ENCODE measurements at places on chromosomes 2 and 18. TPM values are rescaled to one million over a fixed set of nuclear protein-coding genes. Genes with fewer than 3 reads are reported as not detected.

DNA sequence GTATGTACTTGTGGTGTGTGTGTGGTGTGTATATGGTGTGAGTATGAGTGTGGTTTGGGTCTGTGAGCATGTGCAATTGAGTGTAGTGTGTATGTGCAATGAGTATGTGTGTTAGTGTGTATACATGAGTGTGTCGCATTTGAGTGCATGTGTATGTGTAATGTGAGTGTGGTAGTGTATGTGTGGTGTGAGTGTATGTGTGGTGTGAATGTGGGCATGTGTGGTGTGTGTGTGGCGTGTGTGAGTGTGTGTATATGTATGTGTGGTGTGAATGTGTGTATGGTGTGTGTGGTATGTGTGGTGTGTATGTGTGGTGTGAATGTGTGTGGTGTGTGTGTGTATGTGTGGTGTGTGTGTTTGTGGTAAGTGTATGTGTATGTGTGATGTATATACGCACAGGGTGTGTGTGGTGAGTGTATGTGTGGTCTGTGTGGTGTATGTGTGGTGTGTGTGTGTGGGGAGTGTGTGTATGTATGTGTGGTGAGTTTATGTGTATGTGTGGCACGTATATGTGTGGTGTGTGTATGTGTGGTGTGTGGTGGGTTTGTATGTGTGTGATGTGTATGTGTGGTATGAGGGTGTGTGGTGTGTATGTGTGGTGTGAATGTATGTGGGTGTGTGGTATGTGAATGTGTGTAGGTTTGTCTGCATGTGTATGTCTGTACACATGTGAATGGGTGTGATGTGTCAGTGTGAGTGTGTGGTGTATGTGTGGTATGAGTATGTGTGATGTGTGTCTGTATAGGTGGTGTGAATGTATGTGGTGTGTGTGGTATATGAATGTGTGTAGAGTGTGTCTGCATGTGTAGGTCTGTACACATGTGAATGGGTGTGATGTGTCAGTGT is 123.4 kb downstream of the DOCK10 start:
- DNase-seq: no peak

CD8B2 gene
- total RNA-seq: 0.45 TPM

DNA sequence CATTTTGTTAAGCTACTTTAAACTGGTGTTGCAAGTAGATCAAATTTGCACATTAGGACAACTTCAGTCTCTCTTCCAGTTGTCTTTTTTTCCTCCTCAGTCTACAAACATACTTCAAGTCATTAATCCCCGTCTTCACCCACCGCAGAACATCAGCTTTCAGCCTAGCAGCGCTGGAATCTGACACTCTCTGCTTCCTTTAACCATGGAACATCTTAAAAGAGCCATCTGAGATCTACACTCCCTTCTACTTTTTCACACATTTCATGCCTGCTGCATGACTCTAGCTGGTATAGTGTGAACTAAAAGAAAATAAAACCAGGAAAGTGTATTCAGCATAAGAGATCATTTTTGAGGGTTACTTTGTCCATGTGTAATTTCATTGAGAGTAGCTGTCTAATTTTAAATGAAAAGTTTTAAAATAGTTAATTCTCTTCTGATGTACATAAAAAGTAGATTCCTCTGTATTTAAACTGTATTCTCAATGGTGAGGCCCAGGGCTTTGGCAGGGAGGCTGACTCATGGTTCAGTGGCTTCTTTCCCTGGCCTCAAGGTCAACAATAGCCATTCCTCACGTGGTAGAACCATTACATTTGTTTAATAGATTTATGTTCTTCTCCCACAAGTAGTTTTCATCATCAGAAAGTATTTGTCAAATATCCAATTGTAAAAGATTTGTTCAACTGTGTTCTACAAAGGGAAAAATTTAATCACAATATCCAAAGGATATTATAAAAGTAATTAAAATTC is 16.5 kb downstream of the SGPP2 start:
- no peak for DNase-seq

DNA sequence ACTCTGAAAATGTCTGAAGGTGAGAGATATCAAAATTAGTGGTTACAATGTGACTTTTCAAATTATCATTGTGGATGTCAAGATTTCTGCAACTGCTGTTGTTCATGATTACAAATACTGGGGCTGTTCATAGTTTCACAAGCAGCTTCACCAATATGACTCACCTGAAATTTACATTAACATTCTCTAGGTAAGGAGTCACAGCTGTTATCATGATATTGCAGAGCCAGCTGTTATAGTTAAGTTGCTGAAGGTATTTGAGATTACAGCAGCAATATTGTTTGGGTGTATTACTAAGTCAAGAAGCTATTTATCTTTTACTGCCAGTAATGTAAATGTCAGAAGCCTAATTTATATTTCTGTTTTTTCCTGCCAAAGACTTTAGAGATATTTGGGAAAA is 140.0 kb downstream of the MC4R start:
- no peak for DNase-seq

DNA sequence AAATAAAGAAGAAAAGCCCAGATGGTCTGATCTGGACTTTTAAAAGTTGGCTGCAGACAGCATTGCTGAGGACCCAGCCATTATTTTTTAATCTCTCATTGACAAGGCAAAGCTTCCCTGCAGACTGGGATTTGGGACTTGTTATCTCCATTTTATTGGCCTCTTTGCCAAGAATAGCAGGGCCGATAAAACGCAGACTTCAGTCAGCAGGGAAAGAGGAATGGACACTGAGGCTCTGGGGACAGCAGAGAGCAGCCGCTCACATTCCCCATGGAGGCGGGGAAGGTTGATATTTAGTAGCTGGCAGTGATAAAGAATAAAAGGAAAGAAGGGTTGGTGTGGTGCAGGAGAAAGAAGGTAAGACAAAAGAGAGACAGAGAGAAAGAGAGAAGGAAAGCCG is 350.1 kb upstream of the PIK3C3 start:
- DNase-seq: no peak

All from dorsolateral prefrontal cortex (tissue), 122 donors.